Left renal cortex interstitium (tissue), 4 donors: ENCODE measurements at places on chromosomes 11 and 22.

DNA sequence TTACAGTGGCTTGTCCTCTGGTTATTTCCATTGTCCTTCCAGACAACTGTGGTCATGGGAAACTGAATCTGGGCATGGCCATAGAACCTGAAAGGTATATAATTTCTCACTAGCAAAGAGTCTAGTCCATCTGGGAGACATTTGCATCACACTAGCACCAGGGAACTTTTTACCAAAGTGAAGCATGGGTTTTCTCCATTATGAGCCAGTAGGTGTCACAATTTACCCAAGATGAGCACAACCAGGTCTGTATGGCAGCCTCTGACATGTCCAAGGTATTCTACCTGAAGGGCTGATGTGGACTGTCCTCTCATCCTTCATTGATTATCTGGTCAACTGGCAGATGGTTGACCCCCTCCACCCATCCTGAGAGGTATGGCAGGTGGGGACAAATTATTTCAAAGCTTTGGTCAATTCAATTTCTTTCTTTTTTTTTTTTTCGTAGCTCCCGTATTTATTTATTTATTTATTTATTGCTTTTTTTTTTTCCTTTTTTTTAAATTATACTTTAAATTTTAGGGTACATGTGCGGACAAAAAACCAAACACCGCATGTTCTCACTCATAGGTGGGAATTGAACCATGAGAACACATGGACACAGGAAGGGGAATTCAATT is 425.9 kb downstream of the TMEM135 start:
- no peak for DNase-seq

GRCh38 chr11:68469122-68469521 is 8.6 kb downstream of the PPP6R3 start:
- DNase-seq: no peak

DNA sequence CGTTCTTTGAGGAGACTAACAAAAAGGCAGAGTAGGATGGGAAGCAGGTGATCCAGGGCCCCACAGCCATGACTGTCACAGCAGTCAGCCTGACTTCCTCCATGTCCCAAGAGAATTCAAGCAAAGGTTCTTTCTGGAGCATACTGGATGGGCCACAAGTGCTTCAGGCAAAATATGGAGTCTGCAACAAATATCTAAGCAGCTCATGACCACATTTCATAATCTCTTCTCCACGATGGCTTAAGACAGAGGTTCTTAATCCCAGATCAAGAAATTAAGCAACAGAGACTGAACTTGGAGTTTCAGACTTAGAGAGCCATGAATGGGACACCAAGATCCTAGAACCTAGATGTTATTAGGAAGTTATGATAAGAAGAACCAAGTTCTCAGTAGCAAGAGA is 31.6 kb downstream of the GUCY1A2 start:
- DNase-seq: no peak

DNA sequence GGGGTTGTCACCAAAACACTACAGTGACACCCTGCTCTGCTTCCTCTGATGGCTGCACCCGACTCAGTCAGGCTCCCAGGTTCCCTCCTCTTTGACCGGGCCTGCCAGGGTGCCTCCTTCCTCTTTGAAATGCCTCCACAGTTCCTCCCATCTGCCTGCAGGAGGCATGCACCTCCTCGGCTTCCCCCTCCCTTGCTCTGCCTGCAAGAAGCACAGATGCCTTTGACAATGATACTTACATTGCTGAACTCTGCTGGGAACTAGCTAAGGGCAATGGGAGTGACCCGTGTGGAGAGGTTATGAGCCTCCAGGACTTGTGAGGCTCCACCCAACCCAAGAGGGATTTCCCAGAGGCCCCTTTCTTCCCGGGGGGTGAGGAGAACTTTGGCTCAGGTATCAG is 674.1 kb downstream of the OPCML start:
- DNase-seq: no peak

- DNase-seq: no peak
Measured at GRCh38 chr11:132475026-132475425, 1057.3 kb downstream of the OPCML start.

GRCh38 chr22:20974336-20974955 is 7.4 kb downstream of the AIFM3 start:
- no peak for DNase-seq

DNA sequence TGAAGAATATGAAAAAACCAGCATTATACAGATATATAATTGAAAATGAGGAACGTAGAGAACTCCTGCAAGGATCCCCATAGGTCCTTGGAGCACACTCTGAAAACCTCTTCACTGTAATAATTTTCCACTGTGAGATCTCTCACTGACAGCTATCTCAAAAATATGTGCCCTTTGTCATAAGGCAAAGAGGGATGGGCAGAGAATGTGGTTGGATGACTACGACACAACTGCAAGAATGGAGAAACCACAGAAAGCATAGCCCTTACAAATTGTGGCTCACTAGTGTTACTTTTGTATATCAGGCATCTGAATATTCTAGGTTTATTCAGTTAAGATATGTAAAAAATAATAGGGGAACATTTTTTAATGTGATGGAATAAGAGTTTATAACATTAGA is 7.9 kb upstream of the CTSC start:
- no peak for DNase-seq

- DNase-seq: no peak
Measured at GRCh38 chr11:94449437-94449836, 44.2 kb downstream of the MRE11 start.

- DNase-seq: no peak
Measured at GRCh38 chr11:88511006-88511405, 173.5 kb upstream of the CTSC start.

DNA sequence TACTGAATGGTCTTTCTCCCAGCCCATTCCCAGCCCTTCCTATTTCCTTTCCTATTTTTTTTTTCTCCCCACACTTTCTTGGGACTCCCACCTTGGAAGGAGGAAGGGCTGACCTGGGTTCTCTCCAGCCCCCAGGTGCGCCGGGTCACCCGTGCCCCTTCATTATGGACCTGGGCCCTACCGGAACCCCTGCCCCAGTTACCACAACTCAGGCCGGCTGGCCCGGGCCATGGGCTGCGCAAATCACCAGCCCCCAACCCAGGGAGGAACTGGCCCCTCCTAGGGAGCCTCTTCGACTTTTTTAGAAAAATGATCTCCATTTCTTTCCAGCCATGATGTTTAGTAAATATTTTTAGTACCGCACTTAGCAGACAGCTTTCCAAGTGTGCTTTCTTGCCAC is 62.2 kb downstream of the MORC2 start:
- no peak for DNase-seq

- peak; percentile 21 for DNase-seq
Measured at GRCh38 chr11:103035791-103036434, 56.0 kb downstream of the DCUN1D5 start.

GRCh38 chr22:40504285-40505249 is 132.0 kb downstream of the MRTFA start:
- DNase-seq: no peak

DNA sequence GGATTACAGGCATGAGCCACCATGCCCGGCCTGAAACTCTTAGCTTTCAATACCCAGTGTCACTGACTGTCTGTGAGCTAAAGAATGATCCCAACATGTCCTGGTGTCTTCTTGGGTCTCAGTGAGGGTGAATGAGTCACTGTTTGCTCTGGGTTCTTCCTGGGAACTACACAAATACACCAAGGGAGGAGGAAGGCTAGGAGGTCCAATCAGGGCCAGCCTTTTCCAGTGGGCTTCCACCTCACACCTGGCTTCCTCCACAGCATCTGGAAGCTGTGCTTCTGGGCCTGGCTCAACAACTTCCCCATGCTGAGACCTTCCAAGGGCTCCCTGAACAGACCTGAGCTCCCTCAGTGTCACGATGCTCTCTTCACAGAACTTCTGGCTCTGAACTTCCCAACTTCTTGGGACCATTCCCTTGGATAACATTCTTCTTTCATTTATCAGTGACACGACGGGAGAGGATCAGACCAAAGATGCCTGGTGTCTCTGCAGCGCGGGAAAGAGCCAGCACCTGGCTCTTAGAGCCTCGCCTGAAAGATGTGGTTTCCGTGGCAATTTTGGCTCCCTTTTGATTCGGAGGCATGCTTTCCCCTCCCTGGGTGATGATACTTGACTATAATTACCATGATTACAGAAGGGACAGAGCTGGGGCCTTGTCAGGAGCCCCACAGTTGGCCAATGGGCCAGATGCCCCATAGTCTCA is 22.3 kb upstream of the CHRM4 start:
- no peak for DNase-seq

DNA sequence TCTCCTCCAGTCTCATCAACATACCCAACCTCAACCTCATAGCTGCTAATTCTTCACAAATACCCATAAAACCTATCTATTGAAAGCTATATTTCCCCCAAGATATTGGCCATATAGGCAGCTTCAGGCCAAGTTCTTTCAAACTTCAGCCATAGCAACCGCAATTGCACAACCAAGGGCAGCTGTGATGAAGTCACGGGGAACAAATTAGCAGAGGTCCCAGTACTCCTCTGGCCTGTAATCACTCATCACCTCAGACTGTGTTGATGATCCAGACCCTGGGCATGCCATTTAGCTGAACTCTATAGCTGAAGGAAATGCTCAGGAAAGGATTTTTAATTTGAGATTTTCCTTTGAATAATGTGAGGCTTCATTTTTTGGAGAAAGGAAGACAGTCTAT is 84.1 kb downstream of the SLC1A2 start:
- no peak for DNase-seq

- DNase-seq: no peak
Measured at GRCh38 chr22:44931077-44931540, 78.7 kb downstream of the PHF21B start.

DNA sequence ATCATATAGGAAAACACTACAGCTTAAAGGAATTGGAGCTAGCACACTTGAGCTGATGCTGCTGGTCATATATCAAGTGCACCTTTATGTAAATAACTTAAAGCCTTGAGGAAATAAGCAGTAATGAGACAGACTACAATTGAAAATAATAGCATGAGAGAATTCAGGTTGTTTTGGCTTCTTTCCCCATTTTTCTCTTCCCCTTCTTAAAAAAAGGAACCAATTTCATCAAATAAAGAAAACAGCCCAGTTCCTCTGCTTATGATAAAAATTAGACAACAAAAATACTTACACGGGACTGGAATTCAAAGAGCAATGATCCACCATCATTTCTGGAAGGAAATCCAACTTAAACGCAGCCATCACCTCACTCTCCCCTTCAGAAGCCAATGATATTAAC is 50.2 kb upstream of the RAPSN start:
- DNase-seq: no peak

GRCh38 chr22:45970705-45971407 is 6.1 kb downstream of the WNT7B start:
- DNase-seq: no peak

DNA sequence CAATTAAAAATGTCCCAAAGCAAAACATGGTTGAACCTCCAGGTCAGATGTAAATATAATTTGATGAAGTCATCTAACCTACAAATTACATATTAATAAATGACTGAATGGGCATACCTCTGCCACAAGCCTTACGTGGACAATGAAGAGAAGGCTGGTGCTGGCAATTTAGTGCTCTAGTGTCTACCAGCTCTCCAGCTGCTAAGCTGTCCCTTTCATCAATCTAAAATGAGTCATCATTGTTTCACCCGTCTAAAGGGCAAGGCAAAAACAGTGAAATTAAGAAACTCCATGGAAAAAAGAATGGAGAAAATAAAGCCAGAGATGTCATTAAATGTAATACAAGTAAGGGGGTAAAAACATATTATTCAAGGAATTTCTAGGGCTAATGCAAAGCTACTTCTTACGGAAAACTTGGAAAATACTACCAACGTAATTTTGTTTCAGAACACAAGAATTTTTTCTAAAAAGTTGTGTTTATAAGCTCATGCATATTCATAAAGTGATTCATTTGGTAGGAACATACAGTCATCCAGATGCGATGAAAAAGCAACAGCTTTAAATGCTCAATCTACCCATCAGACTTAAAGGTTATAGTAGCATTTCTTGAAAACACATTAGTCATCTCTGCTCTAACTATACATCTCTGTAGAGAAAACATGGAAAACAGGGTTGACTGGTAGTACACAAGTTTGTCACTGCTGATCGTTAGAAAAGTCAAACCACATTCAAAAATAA is 71.5 kb downstream of the SIK3 start:
- no peak for DNase-seq

GRCh38 chr11:132048040-132048439 is 677.6 kb downstream of the NTM start:
- DNase-seq: no peak

- no peak for DNase-seq
Measured at GRCh38 chr11:124934862-124935547, 842 bp downstream of the HEPACAM start.

DNA sequence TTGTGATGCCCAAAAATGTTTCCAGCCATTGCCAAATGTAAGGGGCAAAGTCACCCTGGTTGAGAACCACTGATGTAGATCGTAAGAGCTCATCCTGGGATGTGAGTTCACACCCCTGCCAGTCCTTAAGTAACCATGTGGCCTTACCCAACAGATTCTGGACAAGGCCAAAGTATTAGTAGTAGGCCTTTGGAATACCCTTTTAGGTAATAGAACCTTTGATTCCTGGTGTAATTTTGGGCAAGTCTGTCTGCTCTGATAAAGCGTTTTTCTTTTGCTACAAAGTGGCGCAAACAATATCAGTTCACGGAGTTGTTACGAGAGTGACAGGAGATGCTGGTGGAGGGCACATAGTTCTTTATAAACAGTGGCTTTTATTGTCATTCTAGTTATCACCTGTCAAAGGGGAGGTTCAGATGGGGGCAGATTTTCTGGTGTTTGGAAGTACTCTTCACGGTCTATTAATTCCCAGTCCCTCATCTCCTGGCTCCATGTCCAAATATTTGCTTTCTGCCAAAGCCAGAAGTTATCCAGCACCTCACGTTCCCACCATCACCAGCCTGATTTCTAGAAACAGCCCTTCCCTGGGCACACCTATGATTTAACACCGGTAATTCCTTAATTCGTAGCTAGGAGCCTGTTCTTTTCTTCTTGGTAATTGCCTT is 73.8 kb upstream of the CRYBB3 start:
- no peak for DNase-seq

DNA sequence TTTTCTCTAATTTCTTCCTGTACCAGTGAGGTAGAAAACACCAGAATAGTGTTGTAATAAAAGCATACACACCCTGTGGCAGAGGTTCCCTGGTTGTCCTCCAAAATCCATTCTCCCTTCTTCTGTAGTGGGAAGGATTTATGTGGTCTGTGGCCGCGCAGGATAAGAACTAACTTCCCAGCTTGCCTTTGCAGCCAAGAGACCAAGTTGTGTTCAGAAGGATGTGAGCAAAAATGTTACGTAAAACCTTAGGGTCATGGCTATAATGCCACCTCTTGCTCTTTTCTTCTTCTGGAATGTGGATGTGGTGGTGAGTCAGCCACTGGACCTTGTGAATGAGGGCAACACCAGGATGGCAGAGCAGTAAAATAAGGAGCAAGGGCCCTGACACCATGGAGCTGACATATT is 28.4 kb downstream of the CCDC90B start:
- no peak for DNase-seq
